Calu3 (cell line): ENCODE measurements at places on chromosomes 2 and 18.

DNA sequence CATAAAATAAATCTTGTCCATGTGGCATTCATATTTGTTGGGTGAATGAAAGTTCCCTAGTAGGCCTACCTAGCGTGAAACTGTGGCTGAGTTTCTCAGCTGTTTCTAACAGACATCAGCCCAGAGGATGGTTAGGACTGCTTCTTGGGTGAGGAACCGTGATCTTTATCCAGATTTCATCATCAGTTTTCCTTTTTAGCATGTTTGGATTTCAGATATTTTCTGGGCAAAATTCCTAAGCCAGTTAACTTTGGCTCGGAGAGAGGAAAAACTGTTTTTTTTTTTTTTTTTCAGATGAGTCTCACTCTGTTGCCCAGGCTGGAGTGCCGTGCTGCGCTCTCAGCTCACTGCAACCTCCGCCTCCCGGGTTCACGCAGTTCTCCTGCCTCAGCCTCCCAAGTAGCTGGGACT, 53.5 kb downstream of the DGKD start:
- no peak overlapping the region for H3K4me3 ChIP-seq
- H3K27me3 ChIP-seq = no peaks in the 10 kb centered on the region
- DNase-seq = no peak
- H3K36me3 ChIP-seq = peaks cover under 1% of the 10 kb centered on the region
- H3K27ac ChIP-seq = no peak overlapping the region
- peaks cover 42% of the 10 kb centered on the region for H3K4me1 ChIP-seq

GRCh38 chr2:174615871-174616436, 18.4 kb upstream of the WIPF1 start:
- DNase-seq = no peak
- H3K36me3 ChIP-seq = no peaks in the 10 kb centered on the region
- no peak overlapping the region for H3K27ac ChIP-seq
- H3K27me3 ChIP-seq = no peaks in the 10 kb centered on the region

GRCh38 chr2:74502147-74502719, 2.8 kb upstream of the LBX2 start:
- H3K4me1 ChIP-seq = peaks cover 43% of the 10 kb centered on the region
- peak; percentile 35 for DNase-seq
- peaks cover 67% of the 10 kb centered on the region for H3K36me3 ChIP-seq

DNA sequence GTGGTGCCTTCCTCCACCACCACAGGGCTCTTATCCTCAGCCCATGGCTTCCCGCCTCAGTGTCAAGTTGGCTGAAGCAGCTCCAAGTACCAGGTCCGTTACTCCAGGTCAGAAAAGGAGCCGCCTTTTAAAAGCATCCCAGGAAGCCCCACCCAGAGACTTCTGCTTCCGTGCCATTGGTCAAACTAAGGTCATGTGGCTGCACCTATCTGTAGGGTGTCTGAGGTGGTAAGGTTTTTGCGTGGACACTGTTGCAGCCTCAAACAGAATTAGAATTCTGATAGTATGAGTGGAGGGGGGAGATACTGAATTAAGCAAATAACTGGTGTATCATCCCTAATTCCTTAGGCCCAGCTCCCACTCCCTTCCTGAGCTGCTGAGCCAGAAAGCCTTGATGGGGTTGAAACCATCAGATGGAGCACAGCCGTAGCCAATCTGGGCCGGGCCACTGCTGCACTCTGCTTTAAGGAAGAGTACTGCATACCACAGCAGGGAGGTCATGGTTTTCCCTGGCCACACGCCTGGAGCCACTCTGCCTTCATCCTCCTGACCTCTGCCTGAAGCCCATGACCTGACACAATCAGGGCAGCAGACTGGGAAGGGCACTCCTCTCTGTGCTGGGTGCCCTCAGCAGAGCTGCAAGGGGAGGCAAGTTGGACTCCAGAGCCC, 8.4 kb downstream of the TMEM247 start:
- H3K4me3 ChIP-seq = no peak overlapping the region
- H3K27ac ChIP-seq = no peak overlapping the region
- H3K27me3 ChIP-seq = peaks cover 74% of the 10 kb centered on the region
- no peaks in the 10 kb centered on the region for H3K36me3 ChIP-seq
- no peak for DNase-seq

DNA sequence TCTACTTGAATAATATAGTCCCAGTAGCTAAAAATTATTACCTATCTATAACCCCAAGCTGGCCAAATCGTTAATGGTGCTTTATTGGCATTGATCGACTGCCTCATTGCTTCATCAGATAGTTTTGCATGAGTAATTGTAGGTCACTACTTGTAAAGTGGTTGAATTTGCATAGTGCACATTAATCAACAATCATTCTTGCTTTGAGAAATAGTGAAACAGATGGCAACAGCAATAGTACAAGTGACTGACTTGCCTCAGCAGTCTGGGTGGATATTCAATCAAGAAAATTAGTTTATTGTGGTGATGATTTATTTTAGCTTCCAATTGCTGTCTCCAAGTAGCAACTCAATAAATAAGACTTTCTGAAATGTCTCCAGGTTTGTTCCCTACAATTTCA, 117.8 kb upstream of the NRXN1 start:
- H3K27ac ChIP-seq = no peak overlapping the region
- no peaks in the 10 kb centered on the region for H3K4me1 ChIP-seq
- no peaks in the 10 kb centered on the region for H3K36me3 ChIP-seq
- H3K27me3 ChIP-seq = no peaks in the 10 kb centered on the region
- DNase-seq = no peak

- H3K27ac ChIP-seq = no peak overlapping the region
- H3K4me1 ChIP-seq = peaks cover 15% of the 10 kb centered on the region
- H3K36me3 ChIP-seq = peaks cover 32% of the 10 kb centered on the region
- DNase-seq = no peak
- H3K27me3 ChIP-seq = peaks cover 15% of the 10 kb centered on the region
Observed at GRCh38 chr2:170821531-170822289, 5.0 kb downstream of the GAD1 start.

DNA sequence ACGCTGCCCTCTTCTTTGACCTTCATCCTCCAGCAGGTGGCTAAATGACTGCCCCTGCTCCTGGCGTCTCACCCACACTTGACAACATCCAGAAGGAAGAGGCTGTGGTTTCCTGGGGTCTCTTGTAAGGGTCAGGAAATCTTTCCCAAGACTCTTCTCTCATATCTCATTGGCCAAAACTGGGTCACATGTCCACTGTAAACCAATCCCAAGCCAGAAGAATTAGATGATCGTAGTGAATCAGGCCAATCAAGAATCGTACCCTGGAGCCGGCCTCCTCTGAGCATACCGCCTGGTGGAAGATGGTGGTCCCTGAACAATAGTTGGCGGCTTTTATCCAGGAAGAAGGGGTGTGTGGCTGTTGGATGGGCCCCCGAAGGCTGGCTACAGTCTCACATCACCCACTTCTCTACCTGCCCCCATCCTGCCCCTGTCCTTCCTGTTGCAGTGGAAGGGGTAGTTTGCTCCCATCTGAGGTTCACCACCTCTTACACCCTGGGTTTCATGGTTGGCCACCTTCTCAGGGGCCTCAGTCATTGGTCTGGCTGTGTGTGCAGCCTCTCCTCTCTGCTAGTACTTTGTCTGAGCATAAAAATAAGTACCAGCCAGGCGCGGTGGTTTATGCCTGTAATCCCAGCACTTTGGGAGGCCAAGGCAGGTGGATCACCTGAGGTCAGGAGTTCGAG, 3.8 kb downstream of the SAG start:
- H3K4me1 ChIP-seq = no peaks in the 10 kb centered on the region
- no peak overlapping the region for H3K4me3 ChIP-seq
- no peak for DNase-seq
- peaks cover 4% of the 10 kb centered on the region for H3K36me3 ChIP-seq
- peaks cover 31% of the 10 kb centered on the region for H3K27me3 ChIP-seq

GRCh38 chr2:148486655-148487054, 157.9 kb upstream of the EPC2 start:
- H3K36me3 ChIP-seq = no peaks in the 10 kb centered on the region
- H3K27ac ChIP-seq = no peak overlapping the region
- no peak overlapping the region for H3K4me3 ChIP-seq
- H3K4me1 ChIP-seq = no peaks in the 10 kb centered on the region
- H3K27me3 ChIP-seq = no peaks in the 10 kb centered on the region
- no peak for DNase-seq

- H3K4me1 ChIP-seq = no peaks in the 10 kb centered on the region
- H3K36me3 ChIP-seq = no peaks in the 10 kb centered on the region
- H3K4me3 ChIP-seq = no peak overlapping the region
Observed at GRCh38 chr2:205386109-205386508, 296.2 kb upstream of the NRP2 start.

- no peaks in the 10 kb centered on the region for H3K4me1 ChIP-seq
- no peak overlapping the region for H3K4me3 ChIP-seq
- DNase-seq = no peak
- peaks cover 40% of the 10 kb centered on the region for H3K27me3 ChIP-seq
- no peaks in the 10 kb centered on the region for H3K36me3 ChIP-seq
Observed at GRCh38 chr2:32926708-32927084, 20.1 kb upstream of the LTBP1 start.

DNA sequence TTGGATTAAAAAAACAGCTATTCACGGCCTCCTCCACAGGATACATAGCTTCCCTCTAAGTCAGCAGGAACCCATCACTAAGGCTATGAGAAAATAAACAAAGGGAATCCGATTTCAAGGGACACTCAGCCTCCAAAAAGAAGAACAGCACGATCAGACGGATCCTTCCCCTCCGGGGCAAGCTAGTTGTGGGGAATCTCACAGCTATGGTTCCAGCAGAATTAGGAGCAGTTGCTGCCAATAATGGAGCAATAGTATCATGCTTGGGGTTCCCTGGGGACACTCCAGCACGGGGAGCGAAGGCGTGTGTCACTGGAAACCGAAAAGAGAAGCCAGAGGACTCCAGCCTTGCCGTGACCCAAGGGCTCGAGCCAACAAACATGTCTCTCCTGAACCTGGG, 163.1 kb downstream of the TTC32 start:
- no peak for DNase-seq
- no peak overlapping the region for H3K27ac ChIP-seq
- no peaks in the 10 kb centered on the region for H3K27me3 ChIP-seq
- H3K36me3 ChIP-seq = no peaks in the 10 kb centered on the region
- no peaks in the 10 kb centered on the region for H3K4me1 ChIP-seq

DNA sequence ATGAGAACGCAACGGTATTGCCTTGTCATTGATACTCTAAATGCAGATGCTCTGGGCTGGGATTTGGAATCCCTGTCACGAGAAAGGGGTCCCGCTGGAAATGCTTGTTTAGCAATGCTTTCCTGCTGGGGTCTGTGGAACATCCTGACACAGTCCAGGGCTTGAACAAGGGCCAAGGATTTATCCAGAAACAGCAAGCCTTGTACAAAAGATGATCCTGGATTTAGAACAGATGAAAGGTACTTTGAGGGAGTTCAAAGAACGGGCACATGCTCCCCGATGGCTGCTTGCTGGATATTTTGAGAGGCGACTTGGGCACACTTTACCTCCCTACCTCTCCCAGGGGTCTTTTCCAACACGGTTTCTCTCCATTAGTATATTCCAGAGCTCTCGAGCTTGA, 108.1 kb upstream of the CELF4 start:
- H3K4me1 ChIP-seq = no peaks in the 10 kb centered on the region
- H3K4me3 ChIP-seq = no peak overlapping the region

DNA sequence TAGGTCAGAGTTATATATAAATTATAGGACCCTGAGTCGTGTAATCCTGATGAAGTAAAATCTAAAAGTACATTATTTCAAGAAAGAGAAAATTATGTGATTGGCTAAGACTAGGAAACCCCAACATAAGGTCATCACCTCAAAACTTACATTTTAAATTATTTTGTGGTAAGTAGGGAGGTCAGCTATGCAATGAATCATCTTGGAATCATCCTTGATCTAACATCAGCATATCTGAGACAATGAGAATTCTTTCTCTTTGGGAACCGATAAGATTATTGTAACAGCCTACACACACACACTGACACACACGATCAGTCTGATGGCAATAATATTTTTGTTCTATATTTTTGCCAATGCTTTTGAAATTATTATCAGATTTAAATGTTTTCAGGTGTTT, 904.8 kb upstream of the CHAC2 start:
- no peaks in the 10 kb centered on the region for H3K36me3 ChIP-seq
- DNase-seq = no peak
- H3K27me3 ChIP-seq = no peaks in the 10 kb centered on the region

GRCh38 chr2:198825534-198825933, 632.2 kb downstream of the SATB2 start:
- no peaks in the 10 kb centered on the region for H3K36me3 ChIP-seq
- DNase-seq = no peak
- H3K27me3 ChIP-seq = no peaks in the 10 kb centered on the region

GRCh38 chr2:235206980-235207579, 255.3 kb downstream of the SH3BP4 start:
- DNase-seq = peak; percentile 12
- H3K27me3 ChIP-seq = peaks cover 84% of the 10 kb centered on the region
- H3K27ac ChIP-seq = no peak overlapping the region

- no peak overlapping the region for H3K27ac ChIP-seq
- peaks cover 22% of the 10 kb centered on the region for H3K27me3 ChIP-seq
- H3K4me1 ChIP-seq = peaks cover 15% of the 10 kb centered on the region
- no peak for DNase-seq
Observed at GRCh38 chr2:201904538-201905420, 98.4 kb downstream of the CDK15 start.

- H3K36me3 ChIP-seq = no peaks in the 10 kb centered on the region
- H3K27ac ChIP-seq = no peak overlapping the region
- peak; percentile 35 for DNase-seq
- no peaks in the 10 kb centered on the region for H3K27me3 ChIP-seq
- H3K4me3 ChIP-seq = no peak overlapping the region
- H3K4me1 ChIP-seq = peaks cover 16% of the 10 kb centered on the region
Observed at GRCh38 chr2:26299471-26300101, 46.4 kb upstream of the SELENOI start.

DNA sequence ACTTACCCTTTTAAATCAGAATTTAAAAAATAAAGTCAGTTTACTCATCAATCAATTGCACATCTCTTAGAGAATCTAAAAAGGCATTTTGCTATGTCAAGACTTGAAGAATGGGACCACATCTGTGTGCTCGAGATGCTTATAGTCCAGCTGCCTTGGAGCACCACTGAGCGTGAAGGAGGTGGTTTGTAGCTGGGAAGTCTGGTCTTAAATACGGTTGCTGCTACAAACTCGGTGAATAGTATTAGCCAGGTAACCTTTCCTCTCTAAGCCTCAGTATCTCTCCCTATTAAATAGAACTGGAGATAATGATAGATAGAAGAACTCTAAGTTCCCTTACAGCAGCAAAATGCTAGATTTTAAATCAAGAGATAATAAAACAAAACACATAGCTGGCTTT, 289.7 kb downstream of the TRIB2 start:
- no peaks in the 10 kb centered on the region for H3K36me3 ChIP-seq
- H3K4me3 ChIP-seq = no peak overlapping the region
- DNase-seq = no peak
- no peak overlapping the region for H3K27ac ChIP-seq
- H3K4me1 ChIP-seq = no peaks in the 10 kb centered on the region
- no peaks in the 10 kb centered on the region for H3K27me3 ChIP-seq

- no peaks in the 10 kb centered on the region for H3K4me1 ChIP-seq
- no peak overlapping the region for H3K4me3 ChIP-seq
- no peaks in the 10 kb centered on the region for H3K36me3 ChIP-seq
- no peak overlapping the region for H3K27ac ChIP-seq
- H3K27me3 ChIP-seq = no peaks in the 10 kb centered on the region
Observed at GRCh38 chr2:88614497-88615157, 12.6 kb downstream of the EIF2AK3 start.

- H3K27ac ChIP-seq = no peak overlapping the region
- no peaks in the 10 kb centered on the region for H3K4me1 ChIP-seq
- H3K4me3 ChIP-seq = no peak overlapping the region
- no peaks in the 10 kb centered on the region for H3K36me3 ChIP-seq
- H3K27me3 ChIP-seq = peaks cover 9% of the 10 kb centered on the region
- no peak for DNase-seq
Observed at GRCh38 chr2:10740226-10740625, 18.8 kb downstream of the ATP6V1C2 start.
